ENCODE measurements at places on chromosomes 16 and 17. TPM values are rescaled to one million over a fixed set of nuclear protein-coding genes. Genes with fewer than 3 reads are reported as not detected.

The NPIPA5 gene
- 5.2 TPM for total RNA-seq

The KAT7 gene
- total RNA-seq = 52.5 TPM

The MSL1 gene
- 86.7 TPM for total RNA-seq

The CDH15 gene
- 0.91 TPM for total RNA-seq

The HOXB4 gene
- 0.61 TPM for total RNA-seq

GRCh38 chr17:30256756-30257506 lies 21.4 kb upstream of the SLC6A4 start:
- DNase-seq = no peak
